AML-193 (cell line): ENCODE measurements at places on chromosomes 4 and X.

DNA sequence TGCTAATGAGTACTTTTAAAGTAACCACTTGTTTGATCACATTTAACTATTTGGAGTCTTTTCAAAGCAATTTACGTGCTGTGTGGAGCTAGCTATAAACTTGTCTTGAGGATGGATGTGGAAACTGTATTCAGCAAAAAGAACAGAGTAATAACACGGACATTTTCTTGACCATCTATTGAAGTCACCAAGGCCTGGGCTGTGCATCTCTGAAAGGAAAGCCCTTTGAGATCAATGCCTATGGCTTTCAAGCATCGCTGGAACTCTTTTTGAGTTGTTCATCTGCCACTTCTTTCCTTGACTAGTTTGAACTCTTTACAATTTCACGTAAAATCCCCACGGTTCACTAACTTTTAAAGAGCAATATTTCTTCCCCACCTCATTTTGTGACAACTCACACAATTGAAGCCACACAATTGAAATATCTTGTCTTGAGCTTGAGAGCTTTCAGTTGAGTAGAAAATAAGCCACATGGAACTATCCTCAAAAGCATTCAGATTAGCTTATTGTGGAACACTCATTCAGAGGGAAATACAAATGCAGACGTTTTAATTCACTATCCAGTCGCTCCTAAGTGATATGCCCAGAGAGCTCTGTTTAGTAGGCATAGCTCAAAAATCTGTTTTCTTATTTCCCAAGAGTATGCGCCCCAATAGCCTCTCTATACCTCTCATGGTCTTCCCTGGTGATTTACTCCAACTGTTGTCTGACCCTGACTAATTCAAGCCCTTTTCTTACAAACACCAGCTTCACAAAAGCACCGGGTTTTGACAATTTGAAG, 134.9 kb upstream of the SLITRK2 start:
- DNase-seq, result no peak

DNA sequence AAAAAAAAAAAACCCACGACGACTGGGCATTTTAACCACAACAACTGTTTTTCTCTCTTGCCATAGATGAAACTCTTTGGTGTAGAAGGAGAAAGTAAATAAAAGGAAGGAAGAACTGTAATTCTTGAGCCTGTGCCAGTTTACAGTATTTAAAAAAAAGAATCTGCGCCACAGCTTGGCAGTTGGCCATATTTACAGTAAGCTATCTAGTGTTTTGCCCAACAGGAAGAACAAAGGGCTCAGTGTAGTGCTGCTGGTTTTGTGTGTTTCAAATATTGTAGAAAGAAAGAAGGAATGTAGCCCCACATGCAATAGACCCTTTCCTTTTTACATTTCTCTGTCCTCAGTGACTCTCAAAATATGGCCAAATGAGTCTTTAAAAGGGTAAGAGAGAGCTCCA, 66.1 kb downstream of the NR3C2 start:
- DNase-seq, result peak; percentile 77

- DNase-seq, result peak; percentile 8
These were observed 37.3 kb downstream of the NUDT11 start for GRCh38 chrX:51459125-51459524.

GRCh38 chrX:39816871-39817731, 280.7 kb downstream of the BCOR start:
- no peak for DNase-seq

DNA sequence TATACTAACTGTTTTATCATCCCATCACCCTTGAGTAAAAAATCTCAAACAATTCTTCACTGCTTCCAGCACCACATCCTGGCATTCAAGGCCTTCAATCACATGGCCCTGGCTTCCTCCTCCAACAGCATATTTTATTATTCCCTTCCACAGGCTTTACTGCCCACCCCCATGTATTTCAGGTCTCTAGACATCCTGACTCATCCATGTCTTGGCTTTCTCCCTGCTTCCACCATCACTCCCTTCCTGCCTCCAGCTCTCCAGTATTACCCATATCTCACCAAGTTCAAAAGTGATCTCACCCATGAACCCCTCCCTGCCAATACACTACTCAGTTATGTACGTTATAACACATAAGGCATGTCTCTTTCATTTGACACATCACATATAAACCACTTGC, 34.7 kb upstream of the PLAC1 start:
- DNase-seq, result no peak

GRCh38 chrX:144648788-144649187, 598.5 kb upstream of the SPANXN1 start:
- DNase-seq, result no peak

DNA sequence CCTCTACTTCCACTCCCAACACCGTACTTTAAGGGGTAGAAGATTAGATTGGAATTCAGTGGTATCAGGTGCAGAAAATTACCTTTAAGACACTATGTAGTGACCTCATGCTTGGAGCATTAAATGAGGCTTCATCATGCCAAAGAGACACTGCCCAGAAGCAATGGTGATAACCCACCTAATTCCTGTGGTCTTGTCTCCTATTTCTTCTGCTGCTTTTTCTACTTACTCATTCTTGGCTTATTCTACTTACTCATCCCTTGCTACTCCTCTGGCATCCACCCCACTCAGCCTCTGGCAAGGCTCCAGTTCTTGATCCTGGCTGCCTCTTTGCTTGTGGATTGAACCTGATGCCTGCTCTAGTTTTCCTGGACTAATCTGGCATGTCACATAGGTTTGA, 62.3 kb upstream of the ADAMTS3 start:
- no peak for DNase-seq

GRCh38 chrX:85379174-85379907, at the start of gene POF1B:
Gene POF1B (minus strand): TSS chrX:85379665. CDS start chrX:85379454, 211 bp downstream.
- DNase-seq, result no peak

GRCh38 chr4:185764876-185765275, 47.1 kb downstream of the SORBS2 start:
- no peak for DNase-seq

GRCh38 chr4:38162240-38162784, 202.1 kb downstream of the PTTG2 start:
- no peak for DNase-seq

- DNase-seq, result peak; percentile 73
These were observed 18.2 kb downstream of the ELF4 start for GRCh38 chrX:130091980-130092522.

DNA sequence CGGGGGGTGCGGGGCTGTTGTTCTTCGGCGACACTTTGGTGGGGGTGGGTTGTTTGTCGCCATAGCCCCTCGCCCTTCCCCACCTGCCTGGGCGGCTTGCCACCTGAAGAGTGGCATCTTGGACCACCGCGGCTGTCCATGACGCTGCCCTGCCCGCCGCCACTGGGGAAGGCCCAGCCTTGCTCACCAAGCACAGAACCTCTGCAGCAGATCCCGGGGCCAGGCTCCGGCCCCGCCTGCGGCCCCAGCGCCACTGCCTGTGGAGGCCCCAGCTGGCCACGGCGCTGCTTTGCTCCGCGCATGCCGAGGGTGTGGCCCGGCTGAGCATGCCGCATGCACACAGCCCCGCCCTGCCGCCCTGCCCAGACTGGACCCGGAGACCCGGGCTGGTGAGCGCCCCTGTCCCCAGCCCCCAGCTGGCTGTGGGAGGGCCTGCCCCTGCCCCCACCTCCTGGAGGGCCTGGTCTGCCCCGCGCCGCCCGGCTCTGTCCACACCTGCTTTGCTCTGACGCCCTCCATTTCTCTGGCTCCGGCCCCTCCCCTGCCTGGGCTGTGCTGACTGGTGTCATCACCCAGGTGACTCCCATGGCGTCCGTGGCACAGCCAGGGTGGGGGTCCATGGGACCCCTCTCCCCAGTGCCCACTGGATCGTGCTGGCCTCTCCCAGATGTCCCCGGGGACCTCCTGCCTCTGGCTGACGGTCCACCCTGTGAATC, 5.3 kb downstream of the NAT8L start:
- no peak for DNase-seq
